Stimulated activated CD4-positive, alpha-beta T cell treated with anti-CD3 and anti-CD28 coated beads, Interleukin-15, amount 100 ng/mL, for 1 hour (primary cell): ENCODE measurements at places on chromosomes 3 and 15.

GRCh38 chr3:70726961-70727360 is 414.5 kb upstream of the MDFIC2 start:
- no peak for DNase-seq

DNA sequence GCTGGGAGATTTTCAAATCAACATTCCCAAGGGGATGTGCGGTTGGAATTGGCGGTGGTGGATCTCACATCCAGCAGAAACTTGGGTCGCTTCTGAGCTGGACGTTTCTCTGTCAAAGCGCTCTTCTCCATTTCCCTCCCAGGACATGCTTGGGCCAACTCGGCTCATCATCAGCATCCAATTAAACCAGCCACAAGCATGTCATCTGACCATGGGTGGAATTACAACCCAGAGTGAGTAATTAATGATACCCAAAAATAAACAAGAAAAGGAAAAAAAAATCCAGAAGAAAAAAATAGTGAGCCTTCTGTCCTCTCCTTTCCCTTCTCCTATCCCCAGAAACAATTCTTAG is 111.2 kb downstream of the XXYLT1 start:
- DNase-seq: no peak

- no peak for DNase-seq
Measured at GRCh38 chr3:24680214-24680967, 185.7 kb upstream of the THRB start.

GRCh38 chr3:124063197-124063909 is 71.4 kb upstream of the ROPN1 start:
- DNase-seq: no peak

DNA sequence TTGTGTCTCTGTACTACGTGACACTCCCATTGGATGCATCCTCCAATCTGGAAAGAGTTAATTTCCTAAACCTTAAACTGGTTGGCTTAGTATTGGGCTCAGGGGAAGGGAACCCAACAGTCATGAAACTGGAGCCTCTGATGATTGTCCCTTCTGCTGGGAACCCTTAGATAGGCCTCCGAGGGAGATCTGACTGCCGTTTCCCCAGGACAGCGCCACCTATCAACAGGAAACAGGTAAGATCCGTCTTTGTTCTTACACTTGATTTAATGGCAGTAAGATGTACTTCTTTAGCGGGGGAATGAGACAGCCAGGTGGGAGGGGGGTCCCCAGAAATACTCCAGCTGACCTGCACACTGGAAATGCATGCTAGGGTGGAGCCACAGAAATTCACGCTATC is 1749.6 kb downstream of the SI start:
- DNase-seq: no peak

DNA sequence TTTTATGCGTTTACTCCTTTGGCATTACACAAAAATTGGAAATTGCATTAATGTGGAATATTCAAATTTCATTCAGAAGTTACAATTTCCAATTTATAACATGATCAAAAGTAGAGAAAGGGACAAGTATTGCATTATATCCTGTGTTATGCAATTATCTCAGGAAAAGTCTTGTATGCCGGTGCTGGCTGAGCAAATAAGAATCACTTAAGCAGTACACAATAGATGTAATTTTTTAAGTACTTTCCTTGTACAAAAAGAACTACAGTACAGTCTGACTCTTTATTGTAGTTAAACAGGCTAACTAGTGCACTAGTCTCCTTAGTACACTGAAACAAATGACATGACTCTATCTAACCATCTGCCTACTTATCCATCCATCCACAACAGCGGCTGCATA is 493.2 kb upstream of the KCNMB2 start:
- DNase-seq: no peak

DNA sequence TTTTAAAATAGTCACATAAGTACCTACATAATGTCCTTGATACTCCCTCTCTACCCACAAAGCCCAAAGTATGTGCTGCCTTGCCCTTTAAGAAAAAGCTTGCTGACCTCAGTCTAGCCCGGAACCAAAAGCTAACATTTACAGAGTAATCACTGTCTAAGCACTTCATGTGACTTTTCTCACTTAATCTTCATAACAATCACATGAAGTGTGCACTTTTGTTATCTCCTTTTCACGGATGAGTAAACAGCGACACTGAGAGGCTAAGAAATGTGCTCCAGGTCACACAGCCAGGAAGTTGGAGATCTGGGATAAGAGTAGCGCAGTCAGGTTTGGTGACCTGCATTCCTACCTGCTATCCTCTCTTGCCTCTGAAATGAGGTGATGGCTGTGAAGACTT is 194.0 kb downstream of the ITPR1 start:
- no peak for DNase-seq

GRCh38 chr3:74067296-74067695 is 442.6 kb upstream of the PDZRN3 start:
- DNase-seq: no peak

DNA sequence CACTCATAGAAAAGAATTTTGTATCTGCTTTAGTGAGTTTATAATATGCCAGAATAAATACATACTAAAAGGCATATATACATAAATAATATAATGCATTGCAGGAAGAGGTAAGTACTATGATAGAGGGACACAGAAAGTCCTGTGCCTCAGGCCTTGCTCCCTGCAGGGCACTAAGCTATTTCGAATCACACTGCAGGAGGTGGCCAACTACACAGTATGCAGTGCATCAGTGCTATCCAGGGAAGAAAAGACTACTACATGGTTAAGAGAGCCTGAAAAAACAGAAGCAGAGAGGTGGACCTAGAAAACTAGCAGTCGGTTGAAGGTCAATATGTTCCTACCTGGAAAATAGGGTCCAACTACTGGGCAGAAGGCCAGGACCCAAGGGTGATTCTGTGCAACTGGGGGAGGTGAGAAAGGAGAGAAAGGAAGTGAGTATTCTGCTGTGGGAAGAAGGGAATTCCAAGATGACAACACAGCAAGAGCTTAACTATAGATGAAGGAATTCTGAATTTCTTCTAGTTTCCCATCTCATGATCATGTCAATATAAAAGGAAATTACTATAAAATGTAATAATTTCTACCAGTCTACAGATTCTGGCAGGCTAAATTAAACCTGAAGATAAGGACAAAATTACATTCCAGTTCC is 218.0 kb downstream of the ZBTB20 start:
- DNase-seq: no peak

- no peak for DNase-seq
Measured at GRCh38 chr15:56064152-56064551, 70.7 kb upstream of the NEDD4 start.

GRCh38 chr3:43142472-43142871 is 36.6 kb upstream of the POMGNT2 start:
- no peak for DNase-seq

GRCh38 chr3:6266135-6266534 is 594.8 kb upstream of the GRM7 start:
- DNase-seq: no peak
